ENCODE measurements at places on chromosomes 1 and 21. TPM values are rescaled to one million over a fixed set of nuclear protein-coding genes. Genes with fewer than 3 reads are reported as not detected.
A peak's percentile ranks its signal among the peaks of the same experiment; 100 is the strongest.

RGS7 gene
- total RNA-seq: 0.72 TPM

- no peak overlapping the region for H3K27ac ChIP-seq
- H3K36me3 ChIP-seq: peaks cover 36% of the 10 kb centered on the region
- H3K4me1 ChIP-seq: no peaks in the 10 kb centered on the region
- no peak overlapping the region for H3K4me3 ChIP-seq
- no peaks in the 10 kb centered on the region for H3K27me3 ChIP-seq
- no peak for DNase-seq
These were observed 88.5 kb upstream of the QSOX1 start for GRCh38 chr1:180066150-180066549.

CXADR gene
- 0.83 TPM for total RNA-seq

GRCh38 chr1:184881941-184882913 lies 92.1 kb downstream of the NIBAN1 start:
- no peak overlapping the region for H3K27ac ChIP-seq
- H3K4me3 ChIP-seq: no peak overlapping the region
- no peaks in the 10 kb centered on the region for H3K27me3 ChIP-seq
- DNase-seq: no peak

- H3K4me1 ChIP-seq: peaks cover 4% of the 10 kb centered on the region
- H3K36me3 ChIP-seq: no peaks in the 10 kb centered on the region
- DNase-seq: no peak
- no peak overlapping the region for H3K27ac ChIP-seq
These were observed 356.6 kb upstream of the LYPLAL1 start for GRCh38 chr1:218817071-218817470.

NBPF26 gene
- 13.1 TPM for total RNA-seq

- no peaks in the 10 kb centered on the region for H3K36me3 ChIP-seq
- H3K27ac ChIP-seq: no peak overlapping the region
- DNase-seq: peak; percentile 39
- H3K4me1 ChIP-seq: no peaks in the 10 kb centered on the region
These were observed 96.7 kb downstream of the GABPA start for GRCh38 chr21:25831300-25831960.

B3GALT5 gene
- 0.18 TPM for total RNA-seq

GUCA2A gene
- total RNA-seq: not detected

All from IMR-90 (cell line).